ENCODE measurements at places on chromosomes 1 and 21.

- DNase-seq: no peak
Observed at GRCh38 chr1:203591626-203592025, 35.0 kb upstream of the ATP2B4 start.

- no peak for DNase-seq
Observed at GRCh38 chr1:152190589-152190988, 31.6 kb upstream of the RPTN start.

GRCh38 chr1:17167041-17167785 is 37.7 kb upstream of the PADI1 start:
- DNase-seq: no peak

GRCh38 chr1:60118085-60118484 is 44.5 kb upstream of the C1orf87 start:
- DNase-seq: no peak

DNA sequence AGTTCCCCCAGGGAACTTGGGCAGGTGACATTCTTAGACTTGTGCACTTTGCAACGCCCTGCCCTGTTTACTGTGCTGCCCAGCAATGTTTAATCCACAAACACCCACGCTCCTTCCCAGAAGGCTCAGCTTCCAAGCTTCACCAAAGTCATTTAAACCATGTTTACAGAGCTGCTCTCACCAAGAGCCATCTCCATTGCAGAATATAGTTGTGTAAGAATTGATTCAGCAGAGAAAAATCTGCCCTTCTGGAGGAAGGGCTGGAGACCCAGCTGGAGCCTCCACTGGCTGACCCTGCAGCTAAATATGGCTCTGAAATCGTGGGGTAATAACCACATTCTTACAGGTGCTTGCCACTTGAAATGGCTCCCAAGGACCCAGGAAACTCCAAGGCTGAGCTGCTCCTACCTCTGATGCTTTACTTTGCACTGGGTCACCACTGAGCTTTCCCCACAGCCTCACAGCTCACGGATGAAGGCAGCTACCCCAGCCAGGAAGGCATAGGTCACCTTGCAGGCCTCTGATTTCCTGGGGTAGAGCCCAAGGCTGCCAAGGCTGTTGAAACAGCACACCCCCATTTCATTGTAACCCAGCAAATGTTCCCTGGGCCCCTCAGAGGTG is 8.7 kb downstream of the CAPN2 start:
- DNase-seq: no peak

DNA sequence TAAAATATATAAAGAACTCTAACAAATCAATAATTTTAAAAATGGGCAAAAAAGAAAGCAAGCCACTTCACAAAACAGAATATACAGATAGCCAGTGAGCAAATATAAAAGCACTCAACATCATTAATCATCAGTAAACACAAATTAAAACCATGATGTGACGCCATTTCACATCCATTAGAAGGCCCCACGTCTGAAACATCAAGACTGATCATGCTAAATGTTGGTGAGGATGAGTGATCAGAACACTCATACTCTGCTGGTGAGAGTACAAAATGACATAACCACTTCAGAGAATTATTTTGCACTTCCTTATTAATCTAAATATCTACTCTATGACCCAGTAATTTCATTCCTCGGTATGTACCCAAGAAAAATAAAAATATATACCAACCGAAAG is 512.2 kb upstream of the NR5A2 start:
- no peak for DNase-seq

- no peak for DNase-seq
Observed at GRCh38 chr1:66840929-66841328, 39.9 kb upstream of the INSL5 start.

DNA sequence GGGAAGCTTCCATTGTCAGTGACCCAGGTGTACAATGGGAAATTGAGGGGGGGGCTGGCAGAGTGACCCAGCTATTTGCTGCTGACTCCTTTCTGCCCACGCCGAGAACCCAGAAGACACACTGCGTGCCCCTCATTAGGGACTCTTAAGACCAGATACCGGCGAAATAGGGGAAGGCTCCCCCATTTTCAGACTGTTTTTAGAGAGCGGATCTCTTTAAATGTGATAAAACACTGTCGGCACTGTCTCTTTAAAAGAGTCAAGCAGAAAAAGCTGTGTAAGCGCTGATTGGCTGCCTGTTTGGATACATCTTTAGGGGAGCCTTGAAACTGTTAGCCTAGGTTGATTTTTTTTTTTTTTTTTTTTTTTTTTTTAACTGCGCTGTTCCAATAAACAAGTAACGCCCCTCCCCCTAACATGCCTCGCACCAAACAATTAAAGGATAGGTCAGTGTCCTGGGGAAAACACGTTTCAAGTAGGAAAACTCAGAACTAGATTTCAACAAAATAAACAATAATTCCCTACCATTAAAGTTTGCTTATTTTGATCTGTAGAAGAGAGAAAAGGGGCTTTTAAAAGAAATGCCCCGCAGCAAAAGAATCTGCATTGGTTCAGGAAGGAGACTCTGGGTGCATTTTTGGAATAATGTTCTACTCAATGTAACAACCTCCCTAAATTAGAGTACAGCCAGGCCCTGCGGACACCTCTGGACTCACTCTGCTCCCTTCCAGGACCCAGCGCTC is 1.4 kb upstream of the SSBP3 start:
- peak; percentile 21 for DNase-seq

DNA sequence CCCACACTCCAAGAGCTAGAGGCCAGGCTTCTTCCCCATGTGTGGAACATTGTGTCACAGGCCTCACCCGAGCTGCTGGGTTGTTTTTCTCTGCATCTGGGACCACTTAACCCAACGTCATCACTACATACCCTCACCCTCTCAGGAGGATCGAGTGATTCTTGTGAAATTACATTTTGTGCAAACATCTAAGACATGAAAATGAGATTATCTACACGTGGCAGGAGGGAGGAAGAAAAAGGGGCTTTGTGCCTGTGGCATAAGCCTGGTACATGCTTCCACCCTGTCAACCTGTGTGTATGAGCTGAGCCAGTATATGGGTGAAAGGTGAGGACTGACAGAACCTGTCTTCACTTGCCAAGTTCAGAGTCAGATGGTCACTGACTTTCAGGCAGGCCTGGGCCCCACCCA is 1.6 kb downstream of the CPT2 start:
- DNase-seq: no peak

- no peak for DNase-seq
Observed at GRCh38 chr1:43668956-43669355, 19.0 kb downstream of the KDM4A start.

- no peak for DNase-seq
Observed at GRCh38 chr1:59670662-59671061, 144.1 kb upstream of the HOOK1 start.

DNA sequence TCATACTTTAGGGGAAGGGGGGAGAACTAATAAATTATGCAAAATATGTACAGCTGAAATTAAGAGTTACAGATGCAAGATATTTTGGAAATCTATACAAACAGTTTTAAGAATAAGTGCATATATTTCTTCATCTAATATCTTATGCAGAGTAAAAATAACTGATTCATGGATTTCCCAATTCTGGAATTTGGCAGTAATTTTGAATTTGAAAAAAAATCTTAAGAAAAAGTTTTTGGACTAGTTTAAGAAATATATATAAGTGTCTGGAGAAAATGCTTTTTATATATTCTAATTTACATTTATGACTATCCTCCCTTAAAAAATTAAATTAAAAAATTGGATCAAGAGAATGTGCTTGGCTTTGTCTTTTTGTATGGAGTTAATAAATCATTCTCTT is 474.3 kb downstream of the BRINP3 start:
- no peak for DNase-seq

DNA sequence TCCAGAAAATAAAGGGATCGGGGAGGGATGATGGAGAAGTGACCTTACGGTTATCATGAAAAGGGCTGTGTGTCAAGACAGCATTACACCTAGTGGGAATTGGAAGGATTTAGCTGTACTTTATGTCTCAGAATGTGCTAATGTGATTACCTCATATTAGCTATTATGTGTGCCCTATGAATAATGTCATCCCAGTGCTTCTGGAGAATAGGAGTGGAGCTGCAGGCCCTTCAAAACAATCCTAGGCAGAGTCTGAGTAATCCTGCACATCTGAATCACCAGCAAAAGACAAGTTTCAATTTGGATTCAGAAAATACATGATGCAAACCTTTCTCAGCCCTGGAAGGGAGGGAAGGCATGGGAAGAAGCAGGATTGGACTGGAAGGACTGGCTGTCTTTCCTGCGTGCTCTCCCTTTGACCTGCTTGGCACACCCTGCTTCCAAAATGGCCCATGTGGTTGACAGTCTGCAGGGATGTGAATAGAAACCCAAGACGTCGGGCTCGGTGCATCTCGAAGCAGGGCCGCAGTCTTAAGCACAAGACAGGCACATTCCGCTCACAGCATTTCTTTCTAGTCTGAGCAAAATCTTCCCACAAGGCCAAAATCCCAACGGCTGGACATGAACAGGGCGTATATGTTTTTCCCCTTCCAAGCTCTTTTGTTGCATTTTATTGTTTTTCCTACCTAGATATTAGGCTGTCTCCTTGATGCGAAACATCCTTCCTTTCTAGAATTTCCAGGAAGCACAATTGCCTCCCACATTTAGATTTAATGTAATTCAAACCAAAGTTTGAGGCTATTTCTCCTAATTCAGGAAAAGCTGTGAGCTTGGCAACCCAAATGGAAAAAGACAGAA is 54.3 kb upstream of the TARBP1 start:
- DNase-seq: no peak

- no peak for DNase-seq
Observed at GRCh38 chr1:6083385-6083784, 37.7 kb downstream of the KCNAB2 start.

GRCh38 chr21:46097336-46098293 is at the start of gene COL6A2:
Gene COL6A2 (plus strand): TSS chr21:46098112.
- DNase-seq: peak; percentile 61

DNA sequence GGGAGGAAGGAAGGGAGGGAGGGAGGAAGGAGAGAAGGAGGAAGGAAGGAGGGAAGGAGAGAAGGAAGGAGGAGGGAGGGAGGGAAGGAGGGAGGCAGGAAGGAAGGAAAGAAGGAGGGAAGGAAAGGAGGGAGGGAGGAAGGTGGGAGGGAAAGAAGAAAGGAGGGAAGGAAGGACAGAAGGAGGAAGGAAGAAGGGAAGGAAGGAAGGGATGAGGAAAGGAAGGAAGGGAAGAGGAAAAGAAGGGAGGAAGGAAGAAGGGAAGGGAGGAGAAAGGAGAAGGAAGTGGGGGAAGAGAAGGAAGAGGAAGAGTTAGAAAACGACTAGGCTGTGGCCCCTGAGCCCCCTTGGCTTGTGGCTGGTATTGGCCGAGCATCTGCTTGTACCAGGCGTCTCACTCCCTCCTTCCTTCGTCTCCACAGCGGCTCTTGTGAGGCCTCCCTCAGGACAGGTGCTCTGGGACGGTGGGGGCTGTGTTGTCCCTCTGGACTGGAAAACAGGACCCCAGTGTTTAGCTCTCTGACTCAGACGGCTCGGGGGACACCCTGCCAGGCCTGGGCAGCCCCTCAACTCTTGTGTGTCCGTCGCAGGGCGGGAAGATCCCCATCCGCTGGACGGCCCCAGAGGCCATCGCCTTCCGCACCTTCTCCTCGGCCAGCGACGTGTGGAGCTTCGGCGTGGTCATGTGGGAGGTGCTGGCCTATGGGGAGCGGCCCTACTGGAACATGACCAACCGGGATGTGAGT is 36.2 kb upstream of the C1QA start:
- no peak for DNase-seq

GRCh38 chr1:30691480-30691879 is 31.9 kb downstream of the MATN1 start:
- no peak for DNase-seq

DNA sequence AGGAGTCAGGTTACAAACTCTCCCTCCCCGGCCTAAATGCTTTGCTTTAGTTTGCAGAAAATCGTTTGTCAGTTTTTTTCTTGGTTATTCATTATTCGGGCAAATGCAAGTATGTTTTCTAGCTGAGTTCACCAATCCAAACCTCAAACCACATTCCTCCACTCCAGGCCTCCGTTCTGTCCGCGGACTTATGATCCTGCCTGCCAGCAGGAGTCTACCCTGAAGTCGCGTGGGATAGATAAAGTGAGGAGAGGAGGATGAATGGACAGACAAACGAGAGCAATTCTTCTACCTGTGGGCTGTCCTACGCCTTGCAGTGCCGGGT is 1.3 kb downstream of the ADAMTS1 start:
- no peak for DNase-seq

- DNase-seq: no peak
Observed at GRCh38 chr1:31580513-31580870, 4.2 kb downstream of the TINAGL1 start.

GRCh38 chr1:110187139-110187890 is 22.8 kb upstream of the KCNC4 start:
- DNase-seq: no peak

DNA sequence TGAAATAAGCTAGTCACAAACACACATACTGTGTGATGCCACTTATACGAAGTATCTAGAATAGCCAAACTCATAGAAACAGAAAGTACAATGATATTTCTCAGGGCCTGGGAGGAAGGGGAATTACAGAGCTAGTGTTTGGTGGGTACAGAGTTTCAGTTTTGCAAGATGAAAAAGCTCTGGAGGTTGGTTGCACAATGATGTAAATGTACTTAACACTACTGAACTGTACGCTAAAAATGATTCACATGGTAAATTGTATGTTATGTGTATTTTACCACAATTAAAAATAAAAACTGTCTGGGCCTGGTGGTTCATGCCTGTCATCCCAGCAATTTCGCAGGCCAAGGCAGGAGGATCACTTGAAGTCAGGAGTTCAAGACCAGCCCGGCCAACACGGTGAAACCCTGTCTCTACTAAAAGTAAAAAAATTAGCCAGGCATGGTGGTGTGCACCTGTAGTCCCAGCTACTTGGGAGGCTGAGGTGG is 15.3 kb upstream of the FHAD1 start:
- peak; percentile 16 for DNase-seq

DNA sequence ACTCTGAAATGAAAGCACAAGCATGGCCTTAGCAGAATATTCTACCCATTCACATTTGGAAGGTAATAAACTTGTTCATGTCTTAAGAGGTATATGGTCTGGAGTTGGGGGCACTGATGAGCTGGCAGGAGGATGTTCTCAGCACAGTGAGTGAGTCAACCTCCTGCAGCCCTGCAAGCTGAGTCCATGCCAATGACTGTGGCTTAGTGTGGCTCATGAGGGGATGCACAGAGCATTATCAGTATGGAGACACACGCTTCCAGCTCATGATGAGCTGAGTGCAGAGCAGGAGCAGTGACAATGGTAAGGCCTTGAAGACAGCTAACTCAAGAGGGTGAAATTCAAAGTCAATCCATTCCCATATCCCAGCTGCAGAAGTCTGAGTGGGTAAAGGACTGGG is 102.3 kb downstream of the TNFSF18 start:
- peak; percentile 17 for DNase-seq

All from activated T-cell treated with anti-CD3 and anti-CD28 coated beads for 48 hours (primary cell).